ENCODE measurements at places on chromosomes 3 and 15.

DNA sequence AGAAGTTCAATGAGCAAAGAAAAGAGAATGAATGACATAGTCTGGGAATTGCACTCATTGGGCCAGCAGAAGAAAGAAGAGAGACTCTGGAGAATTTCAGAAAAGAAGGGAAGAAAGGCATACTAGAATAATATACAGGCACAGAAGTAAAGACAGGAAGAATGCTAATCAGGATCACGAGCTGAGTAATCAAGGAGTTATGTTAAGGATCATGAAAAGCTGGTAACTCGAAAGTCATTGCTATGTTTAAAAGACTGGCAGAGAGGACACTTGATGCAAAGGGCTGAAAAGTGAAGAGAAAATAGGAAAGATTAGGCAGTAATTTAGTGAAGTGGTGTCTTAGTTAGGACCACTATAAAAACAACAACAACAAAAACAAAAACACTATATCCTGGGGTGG, 284.1 kb downstream of the ZBBX start:
- H3K4me1 ChIP-seq: no peaks in the 10 kb centered on the region
- H3K36me3 ChIP-seq: no peaks in the 10 kb centered on the region
- H3K27me3 ChIP-seq: no peaks in the 10 kb centered on the region
- no peak for DNase-seq

GRCh38 chr15:94119298-94119811, 112.0 kb upstream of the MCTP2 start:
- H3K27ac ChIP-seq: no peak overlapping the region
- no peaks in the 10 kb centered on the region for H3K36me3 ChIP-seq
- no peak for DNase-seq
- no peak overlapping the region for H3K4me3 ChIP-seq
- peaks cover 4% of the 10 kb centered on the region for H3K4me1 ChIP-seq
- no peaks in the 10 kb centered on the region for H3K27me3 ChIP-seq

DNA sequence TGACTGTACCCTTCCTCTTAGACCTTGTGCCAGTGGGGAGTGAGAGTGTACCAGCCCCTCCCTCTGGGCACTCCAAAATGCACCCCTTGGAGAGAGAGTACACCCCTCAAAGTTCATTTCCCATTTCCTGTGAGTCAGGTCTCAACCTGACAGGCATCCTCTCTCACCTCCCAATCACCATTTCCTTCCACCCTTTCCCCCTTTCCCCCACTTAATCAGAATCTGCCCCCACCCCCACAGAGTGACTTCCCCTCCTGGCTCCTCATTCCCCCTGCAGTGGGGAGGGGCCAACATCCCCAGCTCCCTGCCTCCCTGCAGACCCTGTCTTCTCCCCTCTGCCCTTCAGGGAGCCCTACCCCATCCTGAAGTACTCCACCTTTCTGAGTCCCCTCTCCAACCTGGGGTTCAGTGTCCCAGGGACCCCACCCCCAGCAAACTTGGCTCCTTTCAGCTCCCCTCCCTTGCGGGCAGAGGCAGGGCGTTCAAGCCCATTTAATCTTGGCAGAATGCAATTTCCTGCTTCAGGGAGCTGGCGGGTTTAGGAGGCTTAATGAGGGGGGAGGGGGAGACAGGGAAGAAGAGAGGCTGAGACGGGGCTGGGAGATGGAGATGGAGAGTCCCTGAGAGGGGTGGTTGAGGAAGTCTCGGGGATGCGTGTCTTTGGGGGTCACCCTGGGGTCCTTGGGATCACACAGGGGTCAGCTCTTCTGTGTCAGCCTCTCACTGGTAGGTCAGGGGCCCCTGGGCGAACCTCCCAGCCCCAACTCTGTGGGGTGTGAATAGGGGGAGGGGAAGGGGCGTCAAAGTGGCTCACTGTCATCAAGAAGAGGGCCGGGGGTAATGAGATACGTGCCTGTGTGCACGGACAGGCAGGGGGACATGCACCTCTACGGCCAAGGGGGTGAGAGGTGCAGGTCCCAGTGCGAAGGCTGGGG, 16.6 kb upstream of the SEMA3F start:
- no peak for DNase-seq
- no peak overlapping the region for H3K4me3 ChIP-seq
- no peaks in the 10 kb centered on the region for H3K27me3 ChIP-seq
- H3K27ac ChIP-seq: no peak overlapping the region
- H3K4me1 ChIP-seq: peaks cover 15% of the 10 kb centered on the region

GRCh38 chr15:70348581-70349344, 251.0 kb upstream of the TLE3 start:
- peak; percentile 65 for DNase-seq
- peaks cover 12% of the 10 kb centered on the region for H3K4me1 ChIP-seq
- H3K4me3 ChIP-seq: no peak overlapping the region
- H3K27ac ChIP-seq: peak overlapping the region; percentile 58
- no peaks in the 10 kb centered on the region for H3K36me3 ChIP-seq
- no peaks in the 10 kb centered on the region for H3K27me3 ChIP-seq

GRCh38 chr3:42159706-42160472, 68.7 kb downstream of the TRAK1 start:
- no peaks in the 10 kb centered on the region for H3K27me3 ChIP-seq
- H3K4me1 ChIP-seq: no peaks in the 10 kb centered on the region
- no peaks in the 10 kb centered on the region for H3K36me3 ChIP-seq
- peak; percentile 74 for DNase-seq

DNA sequence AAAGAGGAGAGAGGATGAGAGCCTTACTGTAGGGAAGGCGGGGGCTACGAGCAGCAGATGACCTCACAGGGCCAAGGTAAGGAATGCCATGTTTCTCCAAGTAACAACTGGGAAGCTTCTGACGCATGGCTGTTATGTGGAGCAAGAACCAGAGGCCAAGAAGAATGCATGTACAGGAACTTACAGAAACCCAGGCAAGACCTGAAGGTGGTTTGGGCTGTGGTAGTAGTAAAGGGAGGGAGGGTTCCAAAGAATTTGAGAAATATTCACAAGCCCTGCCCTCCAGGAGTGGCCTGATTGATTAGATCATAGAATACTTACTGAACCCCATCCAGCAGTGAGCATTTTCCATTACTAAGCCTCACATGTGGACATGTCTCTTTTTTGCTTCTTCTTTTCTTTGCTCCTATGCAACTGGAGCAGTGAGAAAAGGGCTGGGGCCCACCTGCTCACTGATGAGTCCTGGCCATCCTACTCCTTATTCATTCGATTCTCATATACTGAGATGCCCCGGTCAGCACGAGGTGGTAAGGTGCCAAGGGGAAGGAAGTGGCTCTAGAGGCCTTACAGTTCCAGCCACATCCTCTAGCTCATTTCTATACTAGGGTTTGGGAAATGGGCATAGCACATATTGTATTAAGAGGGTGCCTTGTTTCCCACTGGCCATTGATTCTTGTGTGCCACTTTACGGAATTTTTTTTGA, 8.3 kb upstream of the SLC12A8 start:
- H3K4me1 ChIP-seq: no peaks in the 10 kb centered on the region
- DNase-seq: no peak
- H3K36me3 ChIP-seq: no peaks in the 10 kb centered on the region
- no peaks in the 10 kb centered on the region for H3K27me3 ChIP-seq
- no peak overlapping the region for H3K27ac ChIP-seq

GRCh38 chr15:75050283-75050682, 26.9 kb downstream of the PPCDC start:
- H3K27ac ChIP-seq: no peak overlapping the region
- no peaks in the 10 kb centered on the region for H3K36me3 ChIP-seq
- H3K27me3 ChIP-seq: no peaks in the 10 kb centered on the region
- no peak for DNase-seq

- H3K4me1 ChIP-seq: no peaks in the 10 kb centered on the region
- H3K4me3 ChIP-seq: no peak overlapping the region
- no peaks in the 10 kb centered on the region for H3K36me3 ChIP-seq
- DNase-seq: no peak
- H3K27ac ChIP-seq: no peak overlapping the region
- no peaks in the 10 kb centered on the region for H3K27me3 ChIP-seq
These were observed 135.3 kb downstream of the FEZF2 start for GRCh38 chr3:62238003-62238402.

GRCh38 chr3:43640681-43641080, 18.9 kb upstream of the ANO10 start:
- no peaks in the 10 kb centered on the region for H3K36me3 ChIP-seq
- no peak for DNase-seq
- H3K4me3 ChIP-seq: no peak overlapping the region
- no peaks in the 10 kb centered on the region for H3K4me1 ChIP-seq
- no peaks in the 10 kb centered on the region for H3K27me3 ChIP-seq

DNA sequence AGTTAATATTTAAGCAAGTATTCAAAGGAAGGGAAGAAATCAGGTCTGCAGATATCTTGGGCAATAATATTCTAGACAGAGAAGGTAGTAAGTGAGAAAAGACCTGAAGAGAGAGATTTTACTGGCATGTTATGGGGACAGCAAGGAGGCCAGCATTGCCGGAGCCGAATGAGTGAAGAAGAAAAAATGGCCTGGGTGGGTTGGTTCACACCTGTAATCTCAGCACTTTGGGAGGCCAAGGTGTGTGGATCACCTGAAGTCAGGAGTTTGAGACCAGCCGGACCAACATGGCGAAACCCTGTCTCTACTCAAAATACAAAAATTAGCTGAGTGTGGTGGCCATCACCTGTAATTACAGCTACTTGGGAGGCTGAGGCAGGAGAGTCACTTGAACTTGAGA, 164.7 kb downstream of the VGLL3 start:
- no peaks in the 10 kb centered on the region for H3K4me1 ChIP-seq
- DNase-seq: no peak
- H3K4me3 ChIP-seq: no peak overlapping the region
- H3K36me3 ChIP-seq: no peaks in the 10 kb centered on the region

GRCh38 chr3:181695661-181696491, 15.8 kb upstream of the SOX2 start:
- no peaks in the 10 kb centered on the region for H3K36me3 ChIP-seq
- peaks cover 63% of the 10 kb centered on the region for H3K27me3 ChIP-seq
- peak overlapping the region; percentile 36 for H3K27ac ChIP-seq

GRCh38 chr3:39434574-39434973, 28.1 kb downstream of the RPSA start:
- H3K36me3 ChIP-seq: no peaks in the 10 kb centered on the region
- no peak overlapping the region for H3K4me3 ChIP-seq
- no peaks in the 10 kb centered on the region for H3K27me3 ChIP-seq

DNA sequence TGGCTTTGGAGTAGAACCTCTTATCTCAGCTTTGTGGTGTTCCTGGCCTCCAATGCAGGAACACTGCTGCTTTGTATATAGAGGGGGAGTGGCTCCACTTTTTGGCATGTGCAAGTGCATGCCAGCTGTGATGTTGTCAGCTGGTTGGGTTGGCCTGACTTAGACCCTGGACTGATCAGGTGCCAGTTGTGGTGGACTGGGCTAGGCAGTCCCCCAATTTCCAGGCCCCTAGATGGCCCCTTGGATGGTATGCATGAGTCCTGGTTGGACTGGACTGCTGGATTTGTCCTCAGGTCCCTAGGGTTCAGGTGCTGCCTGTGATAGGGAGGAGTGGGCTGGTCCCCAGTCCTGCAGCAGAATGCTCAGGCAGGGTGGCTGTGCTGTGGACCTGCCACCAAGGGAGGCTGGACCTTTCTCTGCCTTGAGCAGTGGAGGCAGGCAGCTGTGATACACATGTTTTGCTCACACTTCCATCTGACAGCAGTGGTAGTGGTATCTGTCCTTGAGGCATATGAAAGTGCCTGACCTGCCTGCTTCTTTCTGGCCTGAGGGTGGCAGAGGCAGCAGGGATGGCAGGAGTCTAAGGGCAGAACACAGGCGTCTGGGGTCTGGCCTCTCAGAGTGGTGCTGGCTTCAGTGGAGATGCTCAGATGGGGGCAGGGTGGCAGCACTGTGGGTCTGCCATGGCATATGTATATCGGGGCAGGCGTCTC, 74.8 kb downstream of the STXBP5L start:
- no peaks in the 10 kb centered on the region for H3K27me3 ChIP-seq
- H3K27ac ChIP-seq: no peak overlapping the region
- H3K4me1 ChIP-seq: no peaks in the 10 kb centered on the region
- H3K4me3 ChIP-seq: no peak overlapping the region
- no peaks in the 10 kb centered on the region for H3K36me3 ChIP-seq

GRCh38 chr3:128546646-128547045, 53.6 kb upstream of the GATA2 start:
- no peak overlapping the region for H3K4me3 ChIP-seq
- H3K27ac ChIP-seq: no peak overlapping the region
- H3K4me1 ChIP-seq: no peaks in the 10 kb centered on the region
- no peak for DNase-seq

GRCh38 chr3:5341610-5342009, 154.1 kb downstream of the EDEM1 start:
- H3K4me1 ChIP-seq: no peaks in the 10 kb centered on the region
- H3K27ac ChIP-seq: no peak overlapping the region
- H3K36me3 ChIP-seq: no peaks in the 10 kb centered on the region
- no peaks in the 10 kb centered on the region for H3K27me3 ChIP-seq
- no peak for DNase-seq
- no peak overlapping the region for H3K4me3 ChIP-seq

DNA sequence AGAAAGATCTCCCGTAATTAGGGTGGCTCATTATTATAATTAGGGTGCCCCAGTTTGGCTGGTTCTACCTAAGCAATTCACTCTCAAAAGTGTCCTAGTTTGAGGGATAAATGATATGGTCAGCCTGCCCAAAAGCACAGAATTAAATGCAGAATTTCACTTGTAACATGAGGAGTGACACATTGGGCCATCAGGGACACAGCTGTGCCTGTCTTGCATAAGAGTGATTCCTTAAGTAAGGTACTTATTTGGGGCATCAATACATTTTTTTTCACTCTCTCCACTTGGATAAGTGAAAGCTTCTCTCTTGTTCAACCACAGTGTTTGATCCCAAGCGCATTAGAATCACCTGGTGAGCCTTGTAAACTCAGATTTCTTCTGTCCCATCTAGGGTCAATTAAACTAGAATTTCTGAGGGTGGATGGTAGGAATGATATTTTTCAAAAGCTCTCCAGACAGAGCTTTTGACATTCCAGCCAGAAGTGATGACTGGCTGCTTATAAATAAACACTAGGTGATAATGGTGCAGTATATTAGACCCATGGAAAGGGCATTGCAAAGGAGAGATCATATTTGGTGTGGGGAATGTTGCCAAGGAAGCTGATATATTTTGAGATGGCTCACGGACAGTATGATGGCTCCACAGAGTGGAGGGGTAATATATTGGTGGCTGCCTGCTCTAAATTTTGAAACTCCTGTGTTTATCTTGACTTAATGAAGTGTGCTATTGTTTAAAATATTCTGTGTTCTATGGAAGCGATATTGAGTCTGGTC, 458.1 kb upstream of the RASGRP1 start:
- H3K4me3 ChIP-seq: no peak overlapping the region
- no peak for DNase-seq
- H3K27ac ChIP-seq: no peak overlapping the region
- H3K27me3 ChIP-seq: no peaks in the 10 kb centered on the region
- H3K36me3 ChIP-seq: no peaks in the 10 kb centered on the region

DNA sequence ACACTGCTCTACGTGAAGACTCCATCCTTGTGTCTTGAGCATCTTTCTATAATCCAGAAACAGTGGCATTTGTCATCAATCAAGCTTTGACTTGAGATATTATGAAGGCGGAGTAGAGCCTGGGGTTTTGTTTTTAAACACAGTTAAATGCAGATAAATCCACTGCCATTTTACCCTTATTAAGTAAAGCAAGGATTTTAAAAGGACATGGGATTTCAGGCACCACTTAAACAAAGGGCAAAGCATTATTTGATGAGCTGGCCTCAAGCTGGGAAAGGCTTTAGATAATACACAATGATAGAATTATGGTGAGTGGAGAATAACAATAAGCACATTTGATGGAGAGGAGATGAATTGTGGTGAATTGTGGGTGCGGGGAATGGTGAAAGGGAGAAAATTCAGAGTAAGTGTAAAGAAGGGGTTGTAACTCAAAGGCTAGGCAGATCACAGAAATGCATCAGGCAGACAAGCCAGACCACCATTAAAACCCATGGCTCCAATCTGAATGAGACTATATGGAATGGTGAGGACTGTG, 54.9 kb upstream of the GLCE start:
- no peak for DNase-seq
- no peaks in the 10 kb centered on the region for H3K27me3 ChIP-seq
- no peak overlapping the region for H3K27ac ChIP-seq
- no peaks in the 10 kb centered on the region for H3K36me3 ChIP-seq

Measured in breast epithelium (tissue), 4 donors.